ENCODE measurements at places on chromosomes 3 and 15.

GRCh38 chr3:189797103-189797750 lies 166.0 kb downstream of the TP63 start:
- no peaks in the 10 kb centered on the region for H3K36me3 ChIP-seq
- H3K4me1 ChIP-seq = peaks cover 2% of the 10 kb centered on the region
- no peaks in the 10 kb centered on the region for H3K27me3 ChIP-seq

- no peak overlapping the region for H3K4me3 ChIP-seq
- no peak for DNase-seq
- no peak overlapping the region for H3K27ac ChIP-seq
- H3K4me1 ChIP-seq = peaks cover 5% of the 10 kb centered on the region
- no peaks in the 10 kb centered on the region for H3K27me3 ChIP-seq
These were observed 768.5 kb upstream of the CFAP20DC start for GRCh38 chr3:59818033-59818918.

GRCh38 chr3:153260681-153261080 lies 98.7 kb downstream of the RAP2B start:
- no peak overlapping the region for H3K4me3 ChIP-seq
- H3K27me3 ChIP-seq = no peaks in the 10 kb centered on the region
- no peak overlapping the region for H3K27ac ChIP-seq
- H3K36me3 ChIP-seq = no peaks in the 10 kb centered on the region
- H3K4me1 ChIP-seq = peaks cover 10% of the 10 kb centered on the region
- no peak for DNase-seq

DNA sequence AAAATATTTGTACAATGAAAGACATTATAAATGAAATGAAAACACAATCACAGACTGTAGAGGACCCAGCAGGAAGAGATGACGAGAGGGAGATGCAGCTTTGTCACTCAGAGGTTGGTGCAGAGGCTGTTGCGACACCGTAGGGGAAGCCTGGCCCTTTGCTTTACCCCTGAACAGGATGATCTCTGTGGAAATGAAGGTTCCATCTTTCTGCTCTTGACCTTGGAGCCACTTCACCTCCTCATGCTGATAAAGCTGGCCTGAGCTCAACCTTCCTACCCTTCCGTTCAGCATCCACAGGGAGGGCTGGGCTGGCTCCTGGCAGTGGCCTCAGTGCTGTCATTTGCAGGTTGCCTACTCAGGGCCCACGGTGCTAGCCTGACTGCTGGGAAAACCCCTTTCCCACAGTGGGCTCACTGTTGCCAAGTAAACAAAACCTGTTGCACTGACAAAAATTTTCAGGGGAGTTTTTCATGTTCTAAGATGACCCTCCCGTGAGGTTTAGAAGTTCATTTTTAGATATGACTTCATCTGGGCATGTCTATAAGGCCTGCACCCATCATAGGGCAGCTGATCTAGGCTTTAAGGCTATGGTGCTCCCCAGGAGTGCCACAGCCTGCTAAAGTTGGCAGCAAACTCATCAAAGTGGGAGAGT lies 3.0 kb upstream of the CD80 start:
- H3K27me3 ChIP-seq = no peaks in the 10 kb centered on the region
- peak overlapping the region; percentile 89 for H3K27ac ChIP-seq
- DNase-seq = peak; percentile 76
- no peaks in the 10 kb centered on the region for H3K36me3 ChIP-seq

- no peak for DNase-seq
- H3K27me3 ChIP-seq = no peaks in the 10 kb centered on the region
- no peak overlapping the region for H3K27ac ChIP-seq
- H3K4me3 ChIP-seq = no peak overlapping the region
These were observed 98.7 kb downstream of the SMAD6 start for GRCh38 chr15:66800584-66801235.

- H3K27me3 ChIP-seq = no peaks in the 10 kb centered on the region
- H3K4me3 ChIP-seq = no peak overlapping the region
- no peak for DNase-seq
- no peaks in the 10 kb centered on the region for H3K36me3 ChIP-seq
- H3K27ac ChIP-seq = no peak overlapping the region
- H3K4me1 ChIP-seq = no peaks in the 10 kb centered on the region
These were observed 1170.2 kb downstream of the OTOL1 start for GRCh38 chr3:162666835-162667234.

DNA sequence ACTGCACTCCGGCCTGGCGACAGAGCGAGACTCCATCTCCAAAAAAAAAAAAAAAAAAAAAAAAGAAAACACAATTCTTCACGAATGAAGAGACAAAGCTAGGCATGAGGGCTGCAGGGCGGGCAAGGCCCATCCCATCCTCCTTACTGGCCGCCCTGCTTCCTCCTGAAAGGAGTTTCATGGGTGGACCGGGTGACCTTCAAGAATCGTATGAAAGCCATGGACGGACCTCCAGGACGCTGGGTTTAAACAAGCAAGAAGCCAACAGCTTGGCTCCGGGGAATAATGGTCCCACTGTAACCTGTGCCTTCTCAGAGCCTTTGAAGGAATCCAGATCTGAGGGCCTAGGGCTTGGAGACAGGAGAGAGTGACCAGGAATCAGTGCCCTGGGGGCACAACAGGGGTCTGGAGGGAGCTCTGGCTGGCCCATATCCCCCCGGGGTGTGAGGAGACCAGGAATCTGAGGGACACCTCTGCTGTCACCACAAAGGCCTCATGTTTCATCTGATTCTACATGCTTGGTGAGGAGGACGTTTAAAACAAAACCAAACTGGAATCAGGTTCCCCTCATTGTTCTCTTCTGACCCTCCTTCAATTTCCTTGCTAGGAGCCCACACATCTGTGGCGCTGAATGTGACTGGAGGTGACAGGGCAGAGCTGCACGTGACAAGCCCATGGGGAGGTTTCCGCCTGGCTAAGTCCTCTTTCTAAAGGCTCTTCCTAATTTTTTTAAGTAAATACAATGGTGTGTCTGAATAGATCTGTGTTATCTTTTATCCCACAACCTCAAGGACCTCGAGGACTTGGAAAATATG lies 46.1 kb downstream of the WHAMM start:
- DNase-seq = no peak
- no peak overlapping the region for H3K4me3 ChIP-seq
- no peaks in the 10 kb centered on the region for H3K36me3 ChIP-seq
- no peaks in the 10 kb centered on the region for H3K4me1 ChIP-seq
- H3K27ac ChIP-seq = no peak overlapping the region
- H3K27me3 ChIP-seq = no peaks in the 10 kb centered on the region

DNA sequence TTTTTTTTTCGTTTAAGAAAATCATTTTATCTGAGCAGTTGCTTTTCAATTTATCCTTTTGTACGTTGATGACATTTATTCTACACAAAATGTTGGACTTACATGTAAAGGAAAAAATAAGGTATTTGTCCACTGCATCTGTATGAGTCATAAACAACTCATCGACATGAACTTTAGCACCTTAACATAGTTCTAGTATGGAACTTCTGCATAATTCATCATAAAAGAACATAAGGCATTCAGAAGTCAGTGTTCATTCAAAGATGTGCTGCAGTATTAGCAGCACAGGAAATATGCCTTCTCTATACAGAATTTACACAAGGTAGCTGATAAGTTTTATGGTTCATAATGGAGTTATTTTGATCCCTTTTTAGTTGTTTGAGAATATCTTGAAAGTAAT lies 801.6 kb downstream of the CADM2 start:
- no peaks in the 10 kb centered on the region for H3K27me3 ChIP-seq
- no peak overlapping the region for H3K27ac ChIP-seq
- no peaks in the 10 kb centered on the region for H3K4me1 ChIP-seq
- H3K36me3 ChIP-seq = no peaks in the 10 kb centered on the region
- no peak for DNase-seq

DNA sequence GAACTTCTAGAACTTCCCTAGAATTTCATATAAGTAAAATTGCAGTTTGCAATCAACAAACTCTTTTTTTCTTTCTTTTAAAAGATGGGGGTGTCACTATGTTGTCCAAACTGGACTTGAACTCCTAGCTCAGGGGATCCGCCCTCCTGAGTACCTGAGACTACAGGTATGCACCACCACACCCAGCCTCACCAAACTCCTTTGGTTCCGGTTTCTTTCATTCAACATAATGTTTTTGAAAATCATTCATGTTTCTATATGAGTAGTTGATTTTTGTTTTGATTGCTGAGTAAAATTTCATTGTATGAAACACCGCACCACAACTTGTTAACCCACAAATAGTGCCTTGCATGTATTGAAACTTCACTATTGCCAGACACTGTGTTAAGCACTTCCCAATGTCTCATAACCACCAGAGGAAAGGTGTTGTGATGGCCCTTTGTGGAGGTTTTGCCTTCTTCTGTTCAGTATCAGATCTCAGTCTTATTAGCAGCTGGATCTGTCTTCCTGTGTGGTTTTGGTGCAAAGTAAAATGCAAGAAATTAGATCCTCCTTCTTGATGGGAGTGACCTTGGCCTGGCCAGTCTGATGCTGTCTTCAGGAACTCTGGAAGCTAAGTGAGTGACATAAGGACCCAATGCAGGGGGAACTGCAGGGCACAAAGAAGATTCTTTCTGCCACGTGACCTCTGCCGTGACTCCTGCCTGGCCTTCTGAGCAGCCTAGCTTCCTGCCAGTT lies 78.8 kb upstream of the UBE2E1 start:
- no peaks in the 10 kb centered on the region for H3K27me3 ChIP-seq
- peak; percentile 24 for DNase-seq
- peaks cover 8% of the 10 kb centered on the region for H3K4me1 ChIP-seq
- no peak overlapping the region for H3K27ac ChIP-seq
- H3K36me3 ChIP-seq = no peaks in the 10 kb centered on the region
- H3K4me3 ChIP-seq = no peak overlapping the region

DNA sequence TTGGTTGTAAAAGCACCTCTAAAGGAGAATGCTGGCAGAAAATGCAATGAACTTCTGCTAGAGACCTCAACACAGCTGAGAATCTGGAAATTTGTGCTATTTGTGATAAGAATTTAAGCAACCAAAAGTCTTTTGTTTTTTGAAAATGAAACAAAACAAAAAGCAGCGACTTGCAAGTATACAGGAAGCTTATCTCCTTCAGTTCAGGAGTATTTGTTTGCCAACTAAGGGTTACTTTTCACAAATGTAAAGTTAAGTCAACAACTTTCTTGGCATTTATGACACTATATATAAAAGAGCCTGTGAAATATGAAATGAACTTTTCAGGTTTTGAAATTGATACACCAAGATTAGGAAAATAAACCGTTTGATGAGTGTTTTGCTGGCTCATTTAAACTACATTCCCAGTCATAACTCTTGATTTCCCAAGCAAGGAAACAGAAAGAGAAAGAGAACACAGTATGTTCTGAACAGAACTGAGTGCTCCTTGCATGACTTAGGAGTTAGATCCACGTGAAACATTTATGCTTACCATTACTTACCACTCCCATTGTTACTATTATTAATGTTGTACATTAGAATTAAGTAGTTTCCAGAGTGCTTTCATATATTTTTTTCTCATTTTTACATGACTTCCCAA lies 92.3 kb upstream of the COL8A1 start:
- H3K27me3 ChIP-seq = no peaks in the 10 kb centered on the region
- peaks cover 12% of the 10 kb centered on the region for H3K4me1 ChIP-seq
- H3K36me3 ChIP-seq = no peaks in the 10 kb centered on the region
- H3K4me3 ChIP-seq = no peak overlapping the region
- H3K27ac ChIP-seq = no peak overlapping the region
- no peak for DNase-seq

- no peak overlapping the region for H3K4me3 ChIP-seq
- H3K27me3 ChIP-seq = peaks cover 18% of the 10 kb centered on the region
- H3K36me3 ChIP-seq = no peaks in the 10 kb centered on the region
- DNase-seq = no peak
- no peaks in the 10 kb centered on the region for H3K4me1 ChIP-seq
- no peak overlapping the region for H3K27ac ChIP-seq
These were observed 3.1 kb downstream of the CCDC33 start for GRCh38 chr15:74239051-74239705.

Measured in activated CD4-positive, alpha-beta memory T cell treated with anti-CD3 and anti-CD28 coated beads for 36 hours (primary cell).